SJCRH30 (cell line): ENCODE measurements at places on chromosomes 3 and 15. TPM values are rescaled to one million over a fixed set of nuclear protein-coding genes. Genes with fewer than 3 reads are reported as not detected.

GRCh38 chr3:85912980-85913379 is 954.2 kb downstream of the CADM2 start:
- DNase-seq = no peak

Gene CEMIP
- 0.20 and 0.33 TPM in 2 replicates for total RNA-seq

DNA sequence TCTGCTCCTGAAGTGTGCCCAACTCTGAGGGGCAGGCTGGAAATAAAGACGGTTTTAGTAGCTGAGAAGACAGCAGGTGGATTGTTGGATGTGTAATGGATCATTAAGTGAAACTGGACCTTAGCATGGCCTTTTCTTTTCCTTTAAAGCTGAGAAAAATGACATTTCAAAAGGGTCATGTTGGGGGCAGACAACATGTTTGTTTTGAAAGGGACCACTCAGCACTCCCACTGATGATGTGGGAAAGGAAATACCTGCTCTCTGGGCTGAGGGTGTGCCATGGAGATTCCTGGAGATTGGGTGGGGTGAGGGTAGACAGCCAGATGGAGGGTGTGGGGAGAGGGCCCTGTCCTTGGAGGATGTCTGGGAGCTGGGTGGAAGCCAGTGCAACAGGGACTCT is 38.4 kb downstream of the ANAPC13 start:
- DNase-seq = no peak

Gene GPR171
- total RNA-seq = not detected in 2 replicates

GRCh38 chr15:63970621-63971426 is 75.5 kb downstream of the DAPK2 start:
- no peak for DNase-seq

GRCh38 chr15:54364961-54365360 is 386.7 kb downstream of the UNC13C start:
- no peak for DNase-seq

- DNase-seq = no peak
Measured at GRCh38 chr3:72418244-72418643, 430.0 kb downstream of the SHQ1 start.

DNA sequence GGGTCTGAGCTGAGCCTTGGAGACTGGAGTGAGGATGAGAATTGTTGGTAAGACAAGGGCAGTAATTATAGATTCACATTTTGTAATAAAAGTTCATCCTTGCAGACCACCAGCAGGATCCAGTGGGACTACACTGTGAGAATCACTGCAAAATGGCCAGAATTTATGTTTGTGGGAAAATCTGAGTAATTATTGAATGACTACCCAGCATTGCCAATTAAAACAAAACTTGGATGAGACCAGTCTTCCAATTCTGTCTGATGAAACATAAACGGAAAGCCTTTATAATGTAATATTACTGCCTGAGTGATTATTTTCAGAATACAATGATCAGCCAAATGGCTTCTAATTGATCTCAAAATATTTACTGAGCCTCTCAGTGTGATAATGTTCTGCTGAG is 323.3 kb upstream of the C2CD4B start:
- no peak for DNase-seq

DNA sequence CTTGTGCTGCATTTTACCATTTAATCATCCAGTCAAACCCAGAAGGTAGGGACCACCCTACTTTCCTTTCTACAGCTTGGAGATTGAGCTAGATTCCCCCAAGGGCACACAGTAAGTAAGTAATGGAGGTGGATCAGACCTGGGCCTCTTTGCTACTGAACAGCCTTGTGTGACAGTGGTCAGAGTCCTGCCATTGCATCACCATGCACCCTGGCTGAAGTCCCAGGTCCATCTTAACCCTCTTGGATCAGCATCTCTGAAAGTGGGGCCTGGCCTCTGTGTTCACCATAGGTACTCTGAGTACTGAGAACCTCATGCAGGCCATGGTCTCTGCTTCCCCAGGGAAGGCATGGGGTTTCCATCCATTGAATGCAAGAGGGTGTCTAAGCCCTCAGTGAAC is 34.5 kb upstream of the ATP10A start:
- no peak for DNase-seq

Gene RASGRP1
- 1.4 and 1.9 TPM in 2 replicates for total RNA-seq

- DNase-seq = no peak
Measured at GRCh38 chr3:195113536-195114425, 157.2 kb downstream of the XXYLT1 start.
